ENCODE measurements at places on chromosomes 2 and 18.

- DNase-seq, result no peak
These were observed 137.6 kb downstream of the MYO1B start for GRCh38 chr2:191382801-191383200.

DNA sequence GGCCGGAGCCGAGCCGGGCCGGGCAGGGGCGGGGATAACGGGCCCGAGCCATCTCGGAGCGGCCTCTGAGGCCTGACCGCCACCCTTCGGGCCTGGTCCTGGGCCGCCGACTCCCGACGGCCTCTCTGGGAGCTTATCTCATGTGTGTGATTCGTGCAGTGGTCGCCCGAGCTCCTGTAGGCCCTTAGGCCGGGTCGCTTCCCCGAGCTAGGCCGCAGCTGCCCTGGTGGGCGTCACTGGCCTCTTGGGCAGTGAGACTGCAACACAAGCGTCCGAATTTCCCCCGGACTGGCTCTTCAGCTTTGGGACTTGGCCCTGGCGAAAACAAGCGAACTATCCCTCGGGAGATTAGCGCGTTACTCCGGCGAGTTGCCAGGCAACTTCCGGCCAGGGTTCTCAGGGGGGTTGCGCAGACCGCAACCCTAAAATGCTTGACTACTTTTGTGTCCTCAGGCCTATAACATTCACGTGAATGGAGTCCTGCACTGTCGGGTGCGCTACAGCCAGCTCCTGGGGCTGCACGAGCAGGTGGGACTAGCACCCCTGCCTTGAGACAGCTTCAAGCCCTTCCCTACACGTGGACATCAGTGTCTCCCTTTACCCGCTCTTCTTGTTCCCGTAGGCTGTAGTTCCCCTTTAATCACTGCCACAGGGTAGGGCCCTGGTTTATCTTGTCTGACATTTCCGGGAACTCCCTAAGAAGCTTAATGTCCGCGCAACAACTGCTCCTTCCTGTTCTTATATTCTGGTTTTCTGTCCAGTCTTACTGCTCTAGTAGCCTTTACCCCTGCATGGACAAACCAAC is 602 bp downstream of the SNX17 start:
- DNase-seq, result peak; percentile 3

GRCh38 chr2:37632310-37632709 is 39.1 kb downstream of the CDC42EP3 start:
- no peak for DNase-seq

- DNase-seq, result no peak
These were observed 310.8 kb upstream of the MAP2 start for GRCh38 chr2:209113026-209113425.

GRCh38 chr2:215751200-215751910 is 262.0 kb downstream of the MREG start:
- no peak for DNase-seq
